NCI-H2081 (cell line): ENCODE measurements at places on chromosomes 2 and 18.

- DNase-seq, result no peak
Measured at GRCh38 chr2:52054824-52055223, 1022.9 kb upstream of the NRXN1 start.

DNA sequence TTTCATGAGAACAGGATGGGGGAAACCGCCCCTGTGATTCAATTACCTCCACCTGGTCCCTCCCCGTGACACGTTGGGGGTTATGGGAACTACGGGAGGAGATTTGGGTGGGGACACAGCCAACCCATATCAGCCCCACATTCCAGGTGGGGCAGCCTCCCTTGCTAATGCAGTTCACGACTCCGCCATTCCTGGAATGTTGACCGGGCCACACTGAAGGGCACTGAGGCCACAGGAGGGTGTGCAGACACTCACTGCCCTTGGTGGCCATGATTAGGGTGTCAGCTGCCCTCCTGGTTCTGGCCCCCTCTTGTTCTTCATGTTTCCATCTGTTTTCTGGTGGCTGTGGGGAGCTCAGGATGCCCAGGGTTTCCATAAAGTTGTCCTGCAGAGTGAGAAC lies 176.3 kb downstream of the TWIST2 start:
- no peak for DNase-seq

GRCh38 chr2:64587561-64587960 lies 63.4 kb downstream of the AFTPH start:
- no peak for DNase-seq

DNA sequence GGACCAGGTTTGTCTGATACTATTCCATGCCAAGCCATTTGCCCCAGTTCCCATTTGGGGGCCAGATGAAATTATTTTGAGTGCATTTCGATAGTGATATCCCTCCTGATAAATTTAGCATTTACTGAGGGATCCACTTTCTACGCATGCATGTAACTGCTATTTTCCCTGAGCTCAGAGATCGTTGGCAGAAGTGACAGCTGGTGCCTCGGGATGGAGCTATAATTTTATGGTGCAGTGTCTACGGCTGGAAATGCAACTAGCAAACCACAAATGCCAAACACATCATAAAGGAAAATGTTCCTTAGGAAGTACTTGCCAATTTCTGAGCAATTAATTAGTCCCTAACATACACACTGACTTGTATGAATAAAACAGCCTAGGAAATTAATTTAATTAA lies 254.8 kb downstream of the SLC8A1 start:
- DNase-seq, result no peak

GRCh38 chr2:223558970-223559369 lies 43.2 kb downstream of the SCG2 start:
- DNase-seq, result no peak

DNA sequence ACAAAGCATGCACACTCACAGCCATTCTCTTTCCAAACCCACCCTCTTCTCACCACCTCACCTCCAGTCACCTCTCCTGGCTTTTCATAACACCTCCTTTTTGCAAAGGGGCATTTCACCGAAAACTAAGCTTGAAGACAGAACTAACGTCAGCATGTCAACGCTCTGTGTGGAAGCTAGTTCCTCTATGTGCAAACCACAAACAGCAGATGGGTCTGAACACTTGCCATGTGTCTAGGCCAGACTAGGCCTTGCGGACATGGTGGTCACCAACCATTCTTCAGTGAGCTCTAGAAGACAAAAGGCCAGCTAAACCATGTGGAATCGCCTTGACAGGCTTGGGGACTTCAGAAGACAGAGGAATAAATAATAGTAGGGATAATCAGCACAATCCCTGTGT lies 148.5 kb downstream of the TXNL1 start:
- no peak for DNase-seq

- no peak for DNase-seq
Measured at GRCh38 chr2:20571231-20571630, 79.7 kb downstream of the HS1BP3 start.

DNA sequence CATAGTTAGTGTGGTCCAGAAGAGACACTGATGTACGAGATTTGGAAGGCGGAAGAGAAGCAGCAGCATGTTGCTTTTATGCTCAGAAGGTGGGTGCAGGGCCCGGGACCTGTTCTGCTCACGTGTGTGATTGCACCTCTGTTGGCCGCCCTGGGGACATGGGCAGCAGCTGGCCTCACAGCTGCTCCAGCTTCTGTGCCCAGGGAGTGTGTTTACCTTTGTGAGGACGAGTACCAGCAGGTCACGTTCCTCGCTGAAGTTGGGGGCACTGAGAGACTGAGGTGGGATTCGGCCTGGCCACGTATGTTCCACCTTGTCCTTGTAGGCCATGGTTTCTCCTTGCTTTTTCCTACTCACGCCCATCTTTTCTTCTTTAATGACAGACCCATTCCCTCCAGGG lies 86.3 kb downstream of the PMAIP1 start:
- no peak for DNase-seq

DNA sequence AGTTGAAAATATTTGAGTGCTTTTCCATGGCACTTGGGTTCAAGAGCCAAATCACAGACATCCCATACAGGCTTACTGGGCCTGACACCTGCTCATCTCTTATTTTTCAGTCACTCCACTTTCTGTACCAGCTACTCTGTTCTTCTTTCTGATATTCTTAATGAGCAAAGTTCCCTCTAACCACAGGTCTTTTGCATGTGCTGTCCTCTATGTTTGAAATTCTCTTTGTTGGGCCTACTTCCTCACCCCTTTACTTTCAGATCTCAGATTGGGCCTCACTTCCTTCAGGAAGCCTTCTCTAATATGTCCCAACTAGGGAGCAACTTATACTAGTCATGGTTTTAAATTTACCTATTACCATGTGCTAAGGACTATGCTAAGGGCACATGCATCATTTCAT lies 81.8 kb upstream of the RBMS1 start:
- DNase-seq, result no peak

- DNase-seq, result peak; percentile 79
Measured at GRCh38 chr2:175737722-175738361, 264.2 kb downstream of the LNPK start.

GRCh38 chr2:861655-862354 lies 88.8 kb upstream of the SNTG2 start:
- no peak for DNase-seq

DNA sequence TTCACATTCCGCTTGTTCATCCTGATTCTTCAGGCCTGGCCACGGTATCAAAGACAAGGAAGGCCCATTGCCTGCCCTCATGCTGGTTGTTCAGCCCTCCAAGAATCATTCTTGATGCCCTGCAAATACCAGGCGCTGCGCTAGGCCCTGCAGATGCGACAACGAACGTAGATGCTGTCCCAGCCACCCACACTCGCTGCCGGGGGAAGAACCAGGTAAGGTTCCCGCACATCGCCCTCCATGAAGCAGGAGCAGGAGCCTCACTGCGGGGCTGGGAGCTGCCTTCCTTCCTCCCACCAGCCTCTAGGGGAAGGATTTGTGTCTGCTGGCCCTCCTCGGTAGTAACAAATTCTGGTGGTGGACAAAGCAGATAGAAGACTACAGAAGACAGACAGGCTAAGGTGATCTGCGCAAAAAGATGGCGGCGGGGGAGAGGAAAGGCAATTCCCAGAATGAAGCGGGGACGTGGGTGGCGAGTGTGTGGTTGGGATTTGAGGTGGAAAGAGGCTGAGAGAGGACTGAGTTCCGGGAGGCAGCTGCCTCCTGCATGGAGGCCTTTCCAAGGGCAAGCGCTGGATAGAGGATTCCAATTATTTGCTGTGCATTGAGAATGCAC lies 19.8 kb upstream of the GPR55 start:
- no peak for DNase-seq

DNA sequence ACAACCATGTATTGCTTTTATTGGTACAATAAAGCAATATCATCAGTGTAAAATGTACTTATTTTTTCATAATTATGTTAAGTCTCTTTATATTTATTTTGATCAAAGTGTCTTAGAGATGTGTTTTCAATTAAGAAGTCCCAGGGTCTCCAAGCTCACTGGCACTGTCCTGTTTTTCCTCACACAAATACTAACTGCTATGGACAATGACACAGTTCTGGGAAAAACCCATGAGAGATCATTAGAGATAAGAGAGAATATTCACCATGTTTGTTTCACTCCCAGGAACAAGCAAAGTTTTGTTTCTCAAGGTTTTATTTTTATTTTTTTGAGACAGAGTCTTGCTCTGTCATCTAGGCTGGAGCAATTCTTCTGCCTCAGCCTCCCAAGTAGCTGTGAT lies 38.7 kb downstream of the E2F6 start:
- no peak for DNase-seq

- no peak for DNase-seq
Measured at GRCh38 chr2:197543206-197543605, 27.3 kb downstream of the MOB4 start.

GRCh38 chr2:120470041-120470965 lies 124.4 kb downstream of the INHBB start:
- DNase-seq, result peak; percentile 19

DNA sequence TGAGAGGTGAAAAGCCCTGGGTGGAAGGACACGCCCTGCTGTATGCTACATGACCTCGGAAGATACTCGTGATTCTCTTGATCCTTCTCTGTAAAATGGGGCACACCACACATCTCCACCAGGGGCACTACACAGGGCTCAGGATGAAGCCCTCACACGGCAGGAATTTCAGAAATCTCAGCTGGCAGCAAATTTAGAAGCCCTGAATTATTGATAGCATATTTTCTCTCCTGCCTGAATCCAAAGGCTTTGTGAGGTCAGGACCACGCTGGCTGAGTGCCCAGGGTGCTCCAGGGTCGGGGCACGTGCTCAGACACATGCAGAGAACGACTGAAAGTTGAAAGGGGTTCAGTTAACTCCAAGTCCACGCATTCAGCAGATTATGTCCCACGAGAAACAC lies 42.1 kb upstream of the GALR1 start:
- DNase-seq, result no peak

- DNase-seq, result no peak
Measured at GRCh38 chr18:75422341-75422910, 5.1 kb downstream of the SMIM21 start.

DNA sequence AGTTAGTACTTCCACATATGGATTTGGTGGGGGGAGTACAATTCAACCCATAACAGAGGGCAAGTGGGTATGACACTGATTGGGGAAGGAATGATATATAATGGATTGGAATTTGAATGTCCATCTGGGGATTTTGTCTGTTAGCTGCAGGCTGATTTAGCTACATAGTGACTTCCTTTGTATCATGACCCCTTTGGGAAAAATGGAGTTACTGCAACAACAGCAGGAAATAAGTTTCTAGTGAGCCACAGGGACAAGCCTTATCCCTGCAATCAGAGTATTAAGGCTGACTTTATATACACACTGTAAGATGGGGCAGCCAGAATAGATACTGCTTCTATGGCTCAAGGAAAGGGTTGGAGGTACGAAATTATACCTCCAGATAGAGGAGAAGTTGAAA lies 404.4 kb upstream of the MEIS1 start:
- DNase-seq, result no peak

GRCh38 chr2:132729522-132729921 lies 59.5 kb upstream of the LYPD1 start:
- DNase-seq, result no peak

DNA sequence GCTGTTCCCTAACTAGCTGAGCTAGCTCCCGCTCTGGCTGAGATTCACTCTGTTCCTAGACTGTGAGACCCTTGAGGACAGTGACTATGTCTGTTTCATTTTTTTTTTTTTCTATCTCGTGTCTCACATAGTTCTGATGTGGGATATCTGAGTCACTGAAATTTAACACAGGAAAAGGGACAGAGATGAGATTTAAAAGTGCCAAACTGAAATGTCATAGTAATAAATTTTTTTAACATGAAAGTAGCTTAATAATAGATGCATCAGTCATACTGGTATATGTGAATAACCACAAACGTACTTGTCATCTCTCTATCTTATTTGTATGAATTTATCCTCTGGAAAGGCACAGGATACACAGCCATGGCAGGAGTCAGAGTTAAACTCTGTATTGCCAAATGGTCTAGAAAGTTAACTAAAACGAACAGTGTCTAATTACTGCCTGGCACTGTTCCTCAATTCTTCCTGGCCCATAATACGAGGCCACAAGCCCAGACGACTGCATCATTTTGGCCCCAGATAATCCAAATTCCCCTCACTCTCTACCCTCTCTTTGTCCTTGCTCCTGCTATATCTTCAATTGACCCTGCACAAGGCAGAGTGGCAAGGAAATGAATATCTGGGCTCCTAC lies 87.5 kb downstream of the SATB2 start:
- DNase-seq, result no peak

GRCh38 chr2:169562519-169562918 lies 11.1 kb downstream of the FASTKD1 start:
- no peak for DNase-seq

DNA sequence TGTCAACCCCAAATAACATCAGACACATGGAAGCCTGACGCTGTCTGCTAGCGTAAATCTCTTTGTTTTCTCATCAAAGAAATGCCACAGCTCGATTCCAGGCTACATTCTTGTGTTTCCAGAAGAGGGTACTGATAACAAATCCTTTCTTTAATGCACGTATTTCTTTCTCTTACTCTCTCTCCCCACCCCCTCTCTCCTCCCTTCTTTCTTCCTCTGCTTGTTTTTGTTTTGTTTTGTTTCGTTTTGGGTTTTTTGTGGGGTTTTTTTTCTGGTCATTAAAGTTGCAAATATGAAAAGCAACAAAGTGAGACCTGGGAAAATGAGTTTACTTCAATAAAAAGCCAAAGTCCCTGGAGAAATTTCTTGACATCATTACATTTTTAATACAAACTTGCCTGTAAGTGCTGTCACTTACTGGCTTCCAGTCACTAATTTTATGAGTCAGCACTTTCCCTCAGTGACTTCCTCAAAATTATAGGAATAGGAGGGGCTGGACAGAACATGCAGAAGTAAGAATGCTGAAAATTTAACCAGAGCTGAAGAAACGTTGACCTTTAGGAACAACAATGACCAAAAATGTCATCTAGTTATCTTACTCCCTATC lies 106.7 kb upstream of the NABP1 start:
- no peak for DNase-seq

DNA sequence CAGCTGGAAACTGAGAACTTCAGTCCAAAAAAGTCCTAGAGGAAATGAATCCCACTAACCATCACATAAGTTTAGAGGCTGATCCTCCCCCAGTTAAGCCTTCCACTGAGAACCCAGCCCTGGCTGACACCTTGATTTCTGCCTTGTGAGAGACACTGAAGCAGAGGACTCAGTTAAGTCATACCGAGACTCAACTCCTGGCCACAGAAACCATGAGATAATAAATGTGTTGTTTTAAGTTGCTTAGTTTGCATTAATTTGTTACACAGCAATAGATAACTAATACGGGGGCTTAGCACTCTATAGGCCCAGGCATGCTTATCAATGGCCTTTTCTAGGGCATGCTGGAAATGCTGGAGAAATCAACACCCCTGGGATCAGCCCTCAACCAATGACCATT lies 3.4 kb upstream of the ADD2 start:
- no peak for DNase-seq
